ENCODE measurements at places on chromosomes 2 and 18.

- DNase-seq: no peak
Observed at GRCh38 chr2:142112757-142113221, 18.0 kb downstream of the LRP1B start.

GRCh38 chr2:134391751-134392160 is 137.9 kb downstream of the MGAT5 start:
- DNase-seq: no peak

DNA sequence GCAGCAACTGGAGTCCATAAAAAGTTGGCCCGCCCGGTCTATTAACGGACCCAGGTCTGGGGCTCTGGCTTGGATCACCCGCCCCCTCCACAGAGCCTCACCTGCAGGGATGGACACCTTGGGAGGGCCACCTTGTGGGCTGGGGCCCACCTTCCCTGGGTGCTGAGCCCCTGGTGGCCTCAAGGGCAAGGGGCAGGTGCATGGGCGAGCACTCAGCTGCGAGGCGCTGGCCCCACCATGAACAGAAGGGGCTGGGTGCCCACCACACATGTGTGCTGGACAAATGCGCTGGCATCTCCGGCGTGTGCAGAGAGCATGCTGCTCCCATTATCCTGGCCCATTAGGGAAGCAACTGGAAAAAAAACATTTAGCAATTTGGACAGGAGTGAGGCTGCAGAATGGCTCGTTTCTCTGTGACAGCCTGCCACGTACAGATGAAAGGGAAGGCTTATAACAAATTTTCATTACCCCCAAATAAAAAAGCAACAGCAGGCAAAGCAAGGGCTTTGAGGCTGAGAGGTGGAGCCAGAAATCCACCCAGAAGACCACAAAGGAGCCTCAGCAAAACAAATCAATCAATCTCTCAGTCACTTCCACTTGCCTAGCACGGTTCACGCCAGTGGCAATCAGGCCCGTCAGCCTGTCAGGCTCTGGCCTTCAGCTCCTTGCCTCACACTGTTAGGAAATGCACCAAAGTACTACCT is 253.1 kb upstream of the ZNF521 start:
- DNase-seq: no peak

DNA sequence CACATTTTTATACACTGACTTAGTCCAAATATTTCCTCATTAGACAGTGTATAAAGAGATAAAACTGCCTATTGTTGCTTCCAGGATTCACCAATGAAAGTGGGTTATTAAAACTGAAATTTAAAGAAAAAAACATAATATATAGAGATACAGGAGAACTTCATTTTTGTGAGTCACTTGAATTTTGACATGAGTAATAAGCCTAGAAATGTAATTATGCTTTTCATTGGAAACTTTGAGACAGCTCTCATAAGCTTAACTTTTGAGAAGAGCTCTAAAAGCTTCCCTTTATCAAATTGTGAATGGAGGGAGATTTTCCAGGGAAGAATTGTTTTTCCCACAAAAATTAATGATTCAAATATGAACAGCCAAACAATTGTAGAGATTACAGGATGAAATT is 14.1 kb downstream of the DYNC2LI1 start:
- no peak for DNase-seq

GRCh38 chr2:62928015-62928414 is 122.6 kb upstream of the OTX1 start:
- DNase-seq: no peak
